ENCODE measurements at places on chromosomes 1 and 21. TPM values are rescaled to one million over a fixed set of nuclear protein-coding genes. Genes with fewer than 3 reads are reported as not detected.

Gene LELP1
- total RNA-seq, result not detected

Gene GJA4
- total RNA-seq, result not detected

Gene WDR64
- not detected for total RNA-seq

Gene ZMYND12
- 0.47 TPM for total RNA-seq

GRCh38 chr1:82466891-82467290 is 666.2 kb downstream of the ADGRL2 start:
- no peak for DNase-seq

DNA sequence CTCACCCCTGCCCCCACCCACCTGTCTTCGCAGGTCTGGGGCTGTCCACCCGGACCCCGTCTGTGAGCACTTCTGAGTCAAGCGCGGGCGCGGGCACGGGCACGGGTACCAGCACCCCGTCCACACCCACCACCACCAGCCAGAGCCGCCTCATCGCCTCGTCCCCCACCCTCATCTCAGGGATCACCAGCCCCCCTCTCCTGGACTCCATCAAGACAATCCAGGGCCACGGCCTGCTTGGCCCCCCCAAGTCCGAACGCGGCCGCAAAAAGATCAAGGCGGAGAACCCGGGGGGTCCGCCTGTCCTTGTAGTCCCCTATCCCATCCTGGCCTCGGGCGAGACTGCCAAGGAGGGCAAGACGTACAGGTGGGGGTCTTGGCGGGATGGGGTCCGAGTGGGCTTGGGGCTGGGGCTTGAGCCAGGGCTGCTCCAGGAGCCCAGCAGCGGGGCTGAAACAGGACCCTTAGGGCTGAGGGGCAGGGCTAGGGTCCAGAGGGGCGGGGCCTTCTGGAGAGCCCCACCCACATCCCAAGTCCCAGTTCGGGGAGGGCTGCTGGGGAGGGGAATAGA is 23.9 kb downstream of the ZNF362 start:
- no peak for DNase-seq

DNA sequence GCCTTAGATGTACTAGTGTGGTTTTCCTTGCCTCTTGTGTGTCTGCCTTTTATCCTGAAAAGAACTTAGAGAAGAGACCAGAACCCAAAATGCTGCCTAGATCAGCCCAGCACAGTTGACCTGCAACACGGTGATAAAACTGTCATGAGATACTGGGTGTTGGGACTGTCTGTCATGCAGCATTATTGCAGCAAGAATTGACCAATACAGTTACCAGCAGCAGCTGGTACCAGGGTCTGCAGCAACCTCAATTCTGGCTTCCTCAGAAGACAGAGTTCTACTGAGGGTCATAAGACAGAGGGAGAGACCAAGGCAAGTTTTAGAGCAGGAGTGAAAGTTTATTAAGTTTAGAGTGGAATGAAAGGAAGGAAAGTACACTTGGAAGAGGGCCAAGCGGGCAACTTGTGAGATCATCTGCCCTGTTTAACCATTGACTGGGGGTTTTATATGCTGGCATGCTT is 182.0 kb downstream of the DYRK1A start:
- DNase-seq, result no peak

- no peak for DNase-seq
Measured at GRCh38 chr1:65435987-65436386, 15.5 kb downstream of the LEPR start.

DNA sequence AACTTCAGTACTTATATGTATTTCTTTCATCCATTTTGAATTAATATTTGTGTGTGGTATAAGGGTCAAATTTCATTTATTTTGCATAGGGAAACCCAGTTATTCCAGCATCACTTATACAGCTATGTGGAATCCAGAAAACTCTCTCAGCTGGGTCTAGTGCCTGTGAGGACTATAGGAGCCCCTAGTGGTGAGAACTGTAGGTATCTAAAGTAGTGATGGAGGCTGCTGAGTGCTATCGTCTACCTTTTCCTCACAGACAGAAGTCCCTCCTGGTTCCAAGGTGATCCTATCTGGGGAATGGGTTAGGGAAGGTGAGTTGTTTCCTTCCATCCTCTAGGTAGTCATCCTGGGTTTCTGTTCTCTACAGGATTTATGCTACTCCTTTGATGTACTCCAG is 352.0 kb upstream of the C1orf87 start:
- DNase-seq, result no peak

DNA sequence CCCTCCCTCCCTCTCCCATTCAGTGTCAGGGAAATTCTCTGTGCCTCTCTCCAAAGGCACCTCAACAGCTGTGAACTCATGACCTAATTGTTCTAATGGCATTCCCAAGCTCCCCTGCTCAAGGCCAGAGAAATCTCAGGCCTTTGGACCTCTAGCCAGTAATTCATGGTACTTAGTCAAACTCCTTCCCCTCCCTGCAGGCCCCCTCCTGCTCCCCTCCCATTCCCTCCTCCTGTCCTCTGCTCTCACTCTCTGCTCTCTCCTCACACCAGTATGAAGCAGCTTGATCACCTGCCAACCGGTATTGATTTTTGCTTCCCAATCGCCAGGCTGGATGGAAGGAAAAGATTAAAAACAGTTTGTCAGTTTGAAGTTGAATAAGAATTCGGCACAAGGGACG is 370.5 kb upstream of the PBX1 start:
- DNase-seq, result no peak

Gene CFAP107
- total RNA-seq, result not detected

Gene LCE1C
- not detected for total RNA-seq

DNA sequence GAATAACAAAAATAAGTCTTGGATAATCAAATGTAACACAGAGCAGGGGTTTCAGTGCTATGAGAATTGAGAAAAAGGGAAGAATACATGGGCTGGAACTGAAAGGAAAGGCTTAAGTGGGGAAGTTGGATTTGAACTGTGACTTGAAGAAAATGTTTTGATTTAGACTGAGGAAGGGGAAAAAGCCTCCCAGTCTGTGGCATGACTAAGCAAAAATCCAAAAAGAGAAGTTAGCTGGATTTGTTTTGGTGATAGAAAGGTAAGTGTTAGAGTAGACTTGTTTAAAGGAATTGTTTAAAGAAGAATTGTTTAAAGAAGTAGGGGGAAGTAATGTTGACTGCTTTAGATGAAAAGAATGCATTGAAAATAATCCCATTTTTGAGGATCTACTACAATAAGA is 46.0 kb downstream of the KCNK2 start:
- no peak for DNase-seq

Gene RXFP4
- not detected for total RNA-seq

- DNase-seq, result no peak
Measured at GRCh38 chr1:234467821-234468220, 11.2 kb downstream of the TARBP1 start.

Gene AMIGO1
- 2.1 TPM for total RNA-seq

DNA sequence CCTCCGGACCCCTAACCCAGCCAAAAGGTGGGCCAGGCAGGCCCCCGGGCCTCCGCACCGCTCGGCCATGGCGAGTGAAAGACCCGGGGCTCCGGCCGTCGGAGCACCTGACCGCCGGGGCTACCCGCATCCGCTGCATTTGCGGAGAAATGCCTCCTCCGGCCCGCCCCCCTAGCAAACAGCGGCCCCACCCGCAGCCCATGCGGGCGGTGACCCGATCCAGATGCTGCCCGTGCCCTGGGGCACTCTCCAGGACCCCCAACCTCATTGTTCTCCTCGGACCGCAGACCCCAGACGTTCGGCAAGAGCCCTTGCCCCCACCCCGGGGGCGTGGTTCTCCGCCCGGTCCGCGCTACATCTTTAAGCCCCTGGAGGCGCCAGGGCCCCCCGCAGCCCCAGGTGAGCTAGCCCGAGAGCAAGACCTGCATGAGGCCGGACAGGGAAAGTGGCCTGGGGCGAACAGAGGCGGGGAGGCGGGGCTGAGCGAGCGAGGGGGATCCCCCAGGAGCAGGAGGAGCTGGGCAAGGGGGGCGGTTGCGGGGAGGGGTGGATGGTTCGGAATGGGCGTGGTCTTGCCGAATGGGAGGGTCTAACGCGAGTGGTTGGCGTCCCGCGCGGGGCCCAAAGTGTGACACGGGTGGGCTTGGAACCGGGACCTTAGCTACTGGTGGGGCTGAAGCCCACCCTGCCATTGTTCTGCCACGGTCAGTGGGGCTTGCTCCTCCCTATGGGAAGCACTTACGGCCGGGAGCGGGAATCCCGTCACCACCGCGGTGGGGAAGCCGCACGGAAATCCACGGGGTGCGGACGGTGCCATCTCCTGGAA is 6.3 kb upstream of the CRYBG2 start:
- DNase-seq, result peak; percentile 49

GRCh38 chr21:38206646-38207045 is 50.1 kb upstream of the KCNJ15 start:
- DNase-seq, result no peak

DNA sequence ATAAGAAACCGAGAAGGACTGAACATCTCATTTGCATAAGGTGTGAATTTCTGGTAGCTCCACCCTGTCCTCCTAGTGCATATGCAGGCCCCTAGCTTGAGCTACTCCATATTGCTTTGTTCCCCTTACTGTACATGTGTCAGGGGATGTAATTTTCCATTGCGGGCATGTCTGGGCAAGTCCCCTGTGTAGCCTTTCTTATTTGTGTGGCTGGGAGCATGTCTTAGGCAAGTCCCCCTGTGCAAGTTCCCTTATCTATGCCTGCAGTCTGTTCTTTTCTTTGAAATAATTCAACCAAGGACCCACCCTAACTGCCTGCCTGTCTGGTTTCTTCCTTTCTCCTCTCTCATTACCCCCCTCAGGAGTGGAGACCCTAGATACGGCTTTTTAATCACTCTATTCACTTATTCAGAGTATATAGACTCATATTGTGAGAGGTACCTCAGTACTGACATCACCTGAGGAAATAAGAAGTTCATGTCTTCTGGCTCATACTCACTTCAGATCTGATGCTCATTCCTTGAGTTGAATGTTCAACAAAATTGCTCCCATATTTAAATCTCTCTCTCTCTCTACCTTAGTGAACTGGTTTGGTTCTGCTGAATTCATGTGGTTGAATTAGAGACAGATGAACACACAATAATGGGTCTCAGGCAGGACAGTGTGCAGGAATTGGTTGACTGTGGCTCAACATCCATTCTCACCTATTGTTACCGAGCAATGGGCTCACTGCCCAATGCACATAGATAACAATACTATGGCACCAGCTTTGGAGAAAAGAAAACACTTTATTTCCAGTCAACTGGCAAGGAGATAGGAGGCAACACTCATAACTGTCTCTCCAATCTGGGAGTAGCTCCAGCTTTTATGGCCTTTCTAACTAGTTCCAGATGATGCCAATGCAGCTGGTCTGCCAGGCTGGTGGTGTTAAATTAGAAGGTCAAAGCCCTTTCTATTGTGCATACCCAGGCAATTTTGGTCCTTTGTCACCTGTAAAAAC is 27.9 kb upstream of the NPL start:
- no peak for DNase-seq

DNA sequence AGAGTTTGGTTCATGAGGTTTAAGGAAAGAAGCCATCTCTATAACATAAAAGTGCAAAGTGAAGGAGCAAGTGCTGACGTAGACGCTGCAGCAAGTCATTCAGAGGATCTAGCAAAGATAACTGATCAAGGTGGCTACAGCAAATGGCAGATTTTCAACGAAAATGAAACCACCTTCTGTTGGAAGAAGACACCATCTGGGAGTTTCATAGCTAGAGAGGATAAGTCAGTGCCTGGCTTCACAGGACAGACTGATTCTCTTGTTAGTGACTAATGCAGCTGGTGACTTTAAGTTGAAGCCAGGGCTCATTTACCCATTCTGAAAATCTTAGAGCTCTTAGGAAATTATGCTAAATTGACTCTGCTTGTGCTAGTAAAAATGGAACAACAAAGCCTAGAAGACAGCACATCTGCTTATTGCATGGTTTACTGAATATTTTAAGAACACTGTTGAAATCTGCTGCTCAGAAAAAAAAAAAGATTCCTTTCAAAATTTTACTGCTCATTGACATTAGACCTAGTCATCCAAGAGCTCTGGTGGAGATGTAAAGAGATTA is 10.5 kb downstream of the MAEL start:
- DNase-seq, result no peak

DNA sequence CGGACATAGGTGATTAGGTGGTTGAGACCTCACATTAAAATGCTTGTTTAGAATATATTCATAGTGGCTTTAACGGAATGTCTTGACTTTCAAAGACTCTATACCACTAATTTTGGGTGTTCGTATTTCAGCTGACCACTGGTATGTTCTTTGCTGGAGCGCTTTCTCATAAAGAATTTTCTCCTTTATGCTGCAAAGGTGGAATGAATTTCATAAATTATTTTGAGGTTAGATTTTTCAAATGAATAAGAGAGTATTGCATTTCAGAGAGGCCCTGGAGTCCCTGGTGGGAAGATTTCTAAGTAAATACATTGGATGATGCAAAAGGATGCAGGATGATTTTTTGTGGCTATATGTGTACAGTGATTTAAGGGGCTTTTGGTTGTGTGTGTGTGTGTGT is 55.8 kb downstream of the HUNK start:
- DNase-seq, result no peak

GRCh38 chr21:46448108-46448507 is 10.6 kb upstream of the DIP2A start:
- no peak for DNase-seq

DNA sequence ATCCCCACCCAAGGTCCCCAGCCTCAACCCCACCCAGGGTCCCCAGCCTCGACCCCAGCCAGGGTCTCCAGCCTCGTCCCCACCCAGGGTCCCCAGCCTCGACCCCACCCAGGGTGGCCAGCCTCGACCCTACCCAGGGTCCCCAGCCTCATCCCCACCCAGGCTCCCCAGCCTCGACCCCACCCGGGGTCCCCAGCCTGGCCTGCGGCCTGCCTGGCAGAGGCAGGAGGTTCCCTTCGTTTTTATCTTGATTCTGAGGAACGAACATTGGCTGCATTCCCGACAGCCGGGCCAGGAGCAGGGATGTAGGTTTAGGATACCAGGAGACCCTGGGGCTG is 3.4 kb upstream of the PDE9A start:
- DNase-seq, result no peak

- no peak for DNase-seq
Measured at GRCh38 chr1:92992054-92992453, 30.8 kb upstream of the DIPK1A start.

Gene EDEM3
- total RNA-seq, result 11.5 TPM

Measured in activated naive CD8-positive, alpha-beta T cell treated with anti-CD3 and anti-CD28 coated beads for 36 hours (primary cell).